ENCODE measurements at places on chromosomes 16 and 17. TPM values are rescaled to one million over a fixed set of nuclear protein-coding genes. Genes with fewer than 3 reads are reported as not detected.

TOM1L1 gene
- total RNA-seq, result not detected

PRSS8 gene
- total RNA-seq, result not detected

PRR29 gene
- total RNA-seq, result 1.4 TPM

ZNF276 gene
- total RNA-seq, result 98.0 TPM

KRT32 gene
- not detected for total RNA-seq

MPP3 gene
- total RNA-seq, result not detected

TMC7 gene
- not detected for total RNA-seq

SLC7A6OS gene
- total RNA-seq, result 38.2 TPM

TIMP2 gene
- total RNA-seq, result 5.0 TPM

ADAT1 gene
- total RNA-seq, result 72.1 TPM

TMEM256 gene
- total RNA-seq, result 52.9 TPM

OTOP2 gene
- not detected for total RNA-seq

CHST5 gene
- total RNA-seq, result not detected

C17orf107 gene
- 3.0 TPM for total RNA-seq

TBC1D3H gene
- 2.6 TPM for total RNA-seq

WDR90 gene
- total RNA-seq, result 79.1 TPM

EVPLL gene
- not detected for total RNA-seq

KCNJ16 gene
- not detected for total RNA-seq

HOXB8 gene
- not detected for total RNA-seq

C1QTNF1 gene
- not detected for total RNA-seq

SLC13A2 gene
- not detected for total RNA-seq

GDPD3 gene
- total RNA-seq, result 14.3 TPM

SDR42E2 gene
- total RNA-seq, result 0.23 TPM

NPIPB13 gene
- 30.7 TPM for total RNA-seq

KRT222 gene
- total RNA-seq, result not detected

C17orf78 gene
- not detected for total RNA-seq

TSPAN10 gene
- total RNA-seq, result 0.36 TPM

PIRT gene
- not detected for total RNA-seq

TBC1D3 gene
- total RNA-seq, result not detected

RTN4RL1 gene
- total RNA-seq, result 0.45 TPM

TCAP gene
- 3.2 TPM for total RNA-seq

CCP110 gene
- 38.1 TPM for total RNA-seq

UTS2R gene
- total RNA-seq, result not detected

AOC2 gene
- 2.5 TPM for total RNA-seq

DCXR gene
- total RNA-seq, result 110 TPM

RPS2 gene
- 2,404 TPM for total RNA-seq

ACE gene
- 19.3 TPM for total RNA-seq

GPR142 gene
- total RNA-seq, result not detected

DPEP2 gene
- total RNA-seq, result 28.6 TPM

ST6GALNAC1 gene
- total RNA-seq, result not detected

CACNG5 gene
- total RNA-seq, result not detected

KRTAP4-6 gene
- not detected for total RNA-seq

ITGAD gene
- 0.09 TPM for total RNA-seq

SEZ6 gene
- total RNA-seq, result not detected

TBC1D26 gene
- 0.31 TPM for total RNA-seq

GDE1 gene
- 22.0 TPM for total RNA-seq

ADGRG3 gene
- not detected for total RNA-seq

RDM1 gene
- total RNA-seq, result 25.0 TPM

CALCOCO2 gene
- 199 TPM for total RNA-seq

SOX8 gene
- 0.50 TPM for total RNA-seq

TMC8 gene
- 340 TPM for total RNA-seq

LMF1 gene
- total RNA-seq, result 31.3 TPM
